Central memory CD4-positive, alpha-beta T cell (primary cell): ENCODE measurements at places on chromosomes 5 and 9.

- DNase-seq = no peak
Observed at GRCh38 chr9:3447788-3448187, 78.0 kb downstream of the RFX3 start.

- DNase-seq = no peak
Observed at GRCh38 chr5:107123014-107123413, 547.7 kb downstream of the EFNA5 start.

- DNase-seq = no peak
Observed at GRCh38 chr9:94286116-94286515, 27.0 kb downstream of the ZNF169 start.

- no peak for DNase-seq
Observed at GRCh38 chr9:30943446-30944224, 1440.8 kb upstream of the ACO1 start.

DNA sequence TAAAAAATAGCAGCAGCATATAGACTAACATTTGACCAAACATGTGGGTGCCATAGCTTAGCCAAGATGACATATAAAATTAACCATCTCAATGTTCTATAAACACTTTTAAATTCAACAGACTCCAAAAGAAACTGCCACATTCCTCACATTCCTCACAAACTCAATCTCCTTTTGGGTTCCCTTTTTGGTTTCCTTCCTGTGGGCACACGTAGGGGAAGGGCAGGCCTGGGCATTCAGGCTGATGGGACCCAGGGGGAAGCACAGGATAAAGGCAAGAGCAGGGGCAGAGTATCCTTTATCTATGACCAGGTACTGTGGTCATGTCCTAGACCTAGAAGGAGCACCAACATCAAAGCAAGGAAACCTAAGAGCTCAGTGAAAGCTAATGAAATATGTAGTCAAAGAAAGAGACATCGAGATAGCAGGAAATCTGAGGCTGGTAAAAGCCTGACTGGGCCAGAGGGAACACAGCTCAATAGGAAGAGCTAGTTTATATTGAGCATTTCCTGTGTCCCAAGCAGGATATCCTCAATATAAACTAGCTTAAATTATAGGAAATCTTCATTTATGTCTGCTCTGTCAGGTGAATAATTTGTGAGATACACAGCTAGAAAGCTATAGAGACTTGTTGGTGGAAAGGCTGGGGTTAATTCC lies 13.6 kb upstream of the ERAP1 start:
- no peak for DNase-seq

DNA sequence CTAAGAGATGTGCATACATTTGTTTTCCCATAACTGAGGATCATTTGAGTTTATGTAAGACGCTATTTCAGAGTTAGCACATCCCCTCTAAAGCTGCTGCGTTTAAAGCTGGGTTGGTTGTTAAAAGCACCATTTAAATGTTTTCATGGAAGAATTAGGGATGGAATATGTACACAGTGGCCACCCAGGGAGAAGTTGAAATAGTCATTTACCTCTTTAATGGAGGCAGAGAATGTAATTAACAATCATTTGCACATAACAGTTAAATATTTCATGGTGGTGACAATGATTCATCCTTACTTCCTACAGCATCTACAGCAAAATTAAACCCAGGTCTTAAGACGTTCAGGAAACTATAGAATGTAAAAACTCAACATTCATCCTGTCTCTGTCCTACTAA lies 100.3 kb downstream of the KIF4B start:
- DNase-seq = no peak

- no peak for DNase-seq
Observed at GRCh38 chr9:83034587-83034986, 28.4 kb downstream of the RASEF start.

DNA sequence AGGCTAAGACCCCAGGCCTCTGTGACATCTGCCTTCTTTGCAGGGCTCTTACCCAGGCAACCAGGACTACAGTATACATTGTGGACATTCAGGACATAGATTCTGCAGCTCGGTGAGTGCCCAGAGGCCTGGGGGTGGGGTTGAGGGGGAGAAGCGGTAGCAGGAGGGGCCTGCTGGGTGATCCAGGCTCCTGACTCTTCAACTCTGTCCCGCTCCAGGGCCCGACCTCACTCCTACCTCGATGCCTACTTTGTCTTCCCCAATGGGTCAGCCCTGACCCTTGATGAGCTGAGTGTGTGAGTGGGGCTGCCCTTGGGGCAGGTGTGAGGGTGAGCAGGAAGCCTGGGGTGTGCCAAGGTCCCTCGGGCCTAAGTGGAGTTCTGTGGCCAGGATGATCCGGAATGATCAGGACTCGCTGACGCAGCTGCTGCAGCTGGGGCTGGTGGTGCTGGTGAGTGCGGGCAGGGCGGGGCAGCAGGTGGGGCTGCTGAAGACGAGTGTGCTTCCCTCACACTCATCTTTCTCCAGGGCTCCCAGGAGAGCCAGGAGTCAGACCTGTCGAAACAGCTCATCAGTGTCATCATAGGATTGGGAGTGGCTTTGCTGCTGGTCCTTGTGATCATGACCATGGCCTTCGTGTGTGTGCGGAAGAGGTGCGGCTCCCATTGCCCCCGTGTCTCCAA lies 19.8 kb downstream of the GPRIN1 start:
- DNase-seq = no peak

- DNase-seq = no peak
Observed at GRCh38 chr5:127400539-127400938, 109.9 kb downstream of the MEGF10 start.

DNA sequence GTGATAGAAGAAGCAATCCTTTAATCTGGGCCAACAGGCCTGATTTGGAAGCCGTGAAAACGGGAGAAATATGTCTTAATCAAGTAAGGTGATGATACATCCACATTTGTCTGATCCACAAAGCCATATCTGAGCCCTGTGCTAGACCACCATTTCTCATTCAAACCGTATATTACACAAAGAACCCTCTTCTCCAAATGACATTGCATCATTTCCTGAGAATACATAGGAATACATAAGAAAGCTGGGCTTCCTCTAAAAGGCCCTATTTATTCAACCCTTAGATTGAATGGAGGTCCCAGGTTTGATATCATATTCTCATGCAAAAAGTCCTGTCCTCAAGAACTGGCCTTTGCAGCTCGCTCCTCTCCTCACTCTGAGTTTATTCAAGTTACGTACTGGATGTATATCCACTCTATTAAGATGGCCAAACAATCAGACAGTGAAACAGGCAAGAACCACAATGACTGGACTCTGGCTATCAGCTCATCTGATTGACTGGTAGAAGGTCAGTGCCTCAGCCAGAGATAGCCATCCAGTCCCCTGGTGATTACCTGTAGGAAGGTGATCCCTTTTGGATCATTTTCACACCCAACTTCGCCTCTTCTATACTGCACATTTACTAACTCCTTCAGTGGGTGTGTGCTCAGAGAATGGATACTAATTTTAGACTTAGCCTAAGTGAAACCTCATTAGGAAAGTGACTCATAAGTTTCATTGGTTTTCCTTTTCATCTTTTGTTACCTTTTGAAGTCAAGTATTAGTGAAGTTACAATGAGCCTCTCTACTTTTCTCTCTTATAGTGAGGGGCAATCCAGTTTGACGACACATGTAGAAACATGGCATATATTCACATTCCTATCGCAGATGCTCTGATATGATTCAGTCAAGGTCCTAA lies 167.6 kb upstream of the WWC1 start:
- no peak for DNase-seq

DNA sequence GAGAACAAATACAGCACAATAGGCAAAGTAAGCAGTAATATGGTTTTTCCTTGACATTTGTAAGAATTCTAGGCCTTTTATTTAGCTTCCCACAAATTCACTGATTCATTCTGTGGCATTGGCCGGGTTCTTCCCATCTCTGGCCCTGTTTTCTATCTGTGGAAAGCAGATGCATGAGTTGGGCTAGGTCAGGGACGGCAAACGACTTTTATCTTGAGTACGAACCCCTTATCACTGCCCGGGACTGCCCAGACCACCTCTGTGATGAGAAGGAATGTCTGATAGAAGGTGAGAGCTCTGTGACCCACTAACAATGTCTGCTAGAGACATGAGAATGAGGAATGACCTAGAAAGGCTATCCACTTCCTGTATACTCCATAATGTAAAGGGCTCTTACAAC lies 35.4 kb upstream of the ADAM19 start:
- DNase-seq = no peak

- DNase-seq = peak; percentile 17
Observed at GRCh38 chr5:138338411-138339090, 485 bp downstream of the FAM53C start.

- no peak for DNase-seq
Observed at GRCh38 chr9:124020520-124021384, 9.2 kb downstream of the LHX2 start.

GRCh38 chr5:55021821-55022220 lies 2.2 kb upstream of the GZMK start:
- no peak for DNase-seq

GRCh38 chr9:72443855-72444254 lies 77.6 kb upstream of the TMC1 start:
- peak; percentile 14 for DNase-seq

DNA sequence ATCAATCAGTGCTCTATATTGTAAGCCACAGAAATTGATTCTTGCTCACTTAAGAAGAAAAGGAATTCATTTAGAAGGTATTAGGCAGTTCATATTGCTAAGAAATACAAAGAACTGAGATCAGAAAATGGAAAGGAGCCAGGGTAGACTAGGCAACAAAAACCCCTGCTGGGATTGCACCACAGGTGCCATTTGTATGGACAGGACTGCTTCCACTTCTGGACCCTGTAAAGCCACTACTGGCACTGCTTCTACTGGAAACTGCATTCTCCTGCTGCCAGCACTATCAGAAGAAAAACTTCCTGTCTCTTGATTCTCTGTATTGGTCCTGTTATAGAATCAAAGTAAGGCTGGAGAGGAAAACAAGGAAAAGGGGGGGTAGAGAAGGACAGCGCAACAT lies 45.9 kb downstream of the CERT1 start:
- no peak for DNase-seq

GRCh38 chr5:9690751-9691150 lies 60.6 kb upstream of the TAS2R1 start:
- DNase-seq = no peak

DNA sequence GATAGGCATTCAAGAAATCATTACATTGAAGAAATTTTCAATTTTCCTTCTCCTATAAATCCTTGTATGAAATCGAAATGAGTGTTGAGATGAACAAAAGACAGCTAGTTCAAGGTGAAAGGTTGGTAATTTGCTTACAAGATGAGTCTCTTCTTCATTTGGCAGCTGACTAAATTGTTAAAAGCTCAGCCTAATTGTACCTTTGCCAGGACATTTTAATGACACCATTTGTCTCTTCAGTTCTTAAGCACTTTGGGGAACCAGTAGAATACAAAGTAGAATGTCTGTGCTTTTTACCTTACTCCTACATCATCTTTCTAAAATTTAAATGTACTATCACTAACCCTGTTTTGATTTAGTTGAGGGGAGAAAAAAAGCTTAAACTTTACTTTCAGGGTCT lies 59.4 kb downstream of the GRAMD2B start:
- DNase-seq = no peak

DNA sequence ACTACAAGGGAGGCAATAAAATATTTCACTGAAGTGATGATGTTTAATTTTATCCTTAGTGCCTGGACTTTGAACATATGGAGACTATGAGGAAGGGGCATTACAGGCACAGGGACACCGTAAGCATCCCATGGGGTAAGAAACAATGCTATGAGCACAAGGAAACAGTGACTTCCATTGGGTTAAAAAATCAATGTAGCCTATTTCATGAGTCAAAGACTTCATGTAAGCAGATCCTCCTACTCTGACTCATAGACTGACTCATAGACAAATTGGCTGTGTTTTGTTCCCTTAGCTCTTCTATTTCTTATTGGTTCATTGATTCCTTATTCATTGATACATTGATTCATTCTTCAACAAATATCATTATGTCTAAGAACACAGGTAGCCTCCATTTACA lies 351.0 kb downstream of the PRELID2 start:
- DNase-seq = no peak

DNA sequence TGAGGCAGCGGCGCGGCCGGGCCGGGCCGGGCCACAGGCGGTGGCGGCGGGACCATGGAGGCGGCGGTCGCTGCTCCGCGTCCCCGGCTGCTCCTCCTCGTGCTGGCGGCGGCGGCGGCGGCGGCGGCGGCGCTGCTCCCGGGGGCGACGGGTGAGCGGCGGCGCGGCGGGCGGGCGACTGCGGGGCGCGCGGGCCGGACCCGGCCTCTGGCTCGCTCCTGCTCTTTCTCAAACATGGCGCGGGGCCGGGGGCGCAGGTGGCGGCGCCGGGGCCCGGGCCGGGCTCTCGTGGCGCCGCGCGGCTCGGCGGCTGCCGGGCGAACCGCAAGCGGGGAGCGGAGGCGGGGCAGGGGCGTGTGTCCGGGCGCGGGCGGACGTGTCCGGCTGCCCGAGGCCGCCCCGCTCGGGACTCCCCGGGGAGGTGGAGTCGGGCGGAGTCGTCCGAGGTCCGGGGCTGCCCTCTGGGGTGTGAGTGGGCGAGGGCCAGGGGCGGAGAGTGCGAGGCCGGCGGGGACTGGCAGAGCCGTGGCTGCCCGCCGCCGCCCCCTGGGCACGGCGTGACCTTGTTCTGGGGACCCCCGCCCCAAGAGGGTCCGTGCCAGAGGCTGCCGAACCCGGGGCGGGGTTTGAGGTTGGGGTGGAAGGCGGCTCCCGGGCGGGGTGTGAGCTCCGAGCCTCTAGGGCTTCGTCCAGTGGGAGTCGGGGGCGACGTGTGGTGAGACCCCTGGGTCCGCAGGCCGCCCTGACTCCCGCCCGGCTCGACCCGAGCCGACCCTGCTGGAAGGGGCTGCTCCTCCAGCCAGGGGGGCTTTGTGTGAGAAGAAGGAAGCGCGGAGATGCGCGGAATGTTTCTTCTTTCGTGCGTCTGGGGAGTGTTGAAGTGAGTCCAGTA lies 485 bp downstream of the TGFBR1 start:
- DNase-seq = no peak

GRCh38 chr5:31218978-31219377 lies 25.5 kb downstream of the CDH6 start:
- DNase-seq = no peak

GRCh38 chr5:74310386-74310785 lies 330.1 kb downstream of the ENC1 start:
- no peak for DNase-seq

GRCh38 chr5:71932131-71932654 lies 175.1 kb upstream of the MAP1B start:
- no peak for DNase-seq

- peak; percentile 37 for DNase-seq
Observed at GRCh38 chr5:14595189-14595588, 13.6 kb downstream of the OTULINL start.

DNA sequence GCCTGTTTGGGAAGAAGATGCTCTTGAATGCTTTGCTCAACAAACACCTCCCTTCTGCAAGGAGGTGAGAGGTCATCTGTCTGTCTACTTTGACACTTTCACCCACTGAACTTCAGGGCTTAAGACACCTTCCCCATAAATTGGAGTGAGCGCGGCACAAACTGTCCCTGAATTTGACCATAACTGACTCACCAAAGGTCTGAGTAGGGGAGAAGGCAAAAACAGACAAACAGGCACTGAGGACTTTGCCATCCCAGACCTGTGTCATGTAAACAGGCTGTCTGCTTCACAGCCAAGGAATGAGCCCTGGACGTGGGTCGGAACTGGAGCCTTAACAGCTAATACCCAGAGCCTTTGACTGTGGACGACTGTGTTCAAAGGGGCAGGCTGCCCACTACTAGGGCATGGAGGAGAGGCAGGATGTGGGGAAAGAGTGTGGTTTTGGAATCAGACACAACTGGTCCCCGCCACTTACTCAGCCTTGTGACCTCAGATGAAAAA lies 320.9 kb upstream of the KLF4 start:
- DNase-seq = no peak
